ENCODE measurements at places on chromosomes 12 and 14. TPM values are rescaled to one million over a fixed set of nuclear protein-coding genes. Genes with fewer than 3 reads are reported as not detected.

PLEKHD1 gene
- total RNA-seq, result under 0.01 TPM

TAS2R30 gene
- 2.9 TPM for total RNA-seq

RAD52 gene
- total RNA-seq, result 11.4 TPM

PIWIL1 gene
- not detected for total RNA-seq

FAM222A gene
- under 0.01 TPM for total RNA-seq

IKZF4 gene
- 0.57 TPM for total RNA-seq

PLEKHG7 gene
- not detected for total RNA-seq

CMKLR1 gene
- total RNA-seq, result 0.14 TPM

SERPINA10 gene
- total RNA-seq, result not detected

FAM186B gene
- total RNA-seq, result 0.28 TPM

MEG3 gene
- total RNA-seq, result 145 TPM

ATXN3 gene
- 74.2 TPM for total RNA-seq

PRH2 gene
- 0.18 TPM for total RNA-seq

STAC3 gene
- total RNA-seq, result 0.14 TPM

KRT79 gene
- not detected for total RNA-seq

ORMDL2 gene
- 23.5 TPM for total RNA-seq

MFAP5 gene
- total RNA-seq, result 20.3 TPM

KRT76 gene
- total RNA-seq, result not detected

TGM1 gene
- total RNA-seq, result 1.6 TPM

LIN7A gene
- 12.7 TPM for total RNA-seq

BATF gene
- not detected for total RNA-seq

NTN4 gene
- 47.8 TPM for total RNA-seq

CCND2 gene
- total RNA-seq, result 44.0 TPM

DHRS4L2 gene
- 13.9 TPM for total RNA-seq

TPH2 gene
- total RNA-seq, result not detected

TMEM132C gene
- not detected for total RNA-seq

NGB gene
- total RNA-seq, result not detected

ART4 gene
- under 0.01 TPM for total RNA-seq

SOX5 gene
- 6.1 TPM for total RNA-seq

VRTN gene
- total RNA-seq, result not detected

RNU4-1 gene
- under 0.01 TPM for total RNA-seq

OVCH1 gene
- total RNA-seq, result 0.09 TPM

KRT3 gene
- total RNA-seq, result not detected
